ENCODE measurements at places on chromosomes 2 and 18.

DNA sequence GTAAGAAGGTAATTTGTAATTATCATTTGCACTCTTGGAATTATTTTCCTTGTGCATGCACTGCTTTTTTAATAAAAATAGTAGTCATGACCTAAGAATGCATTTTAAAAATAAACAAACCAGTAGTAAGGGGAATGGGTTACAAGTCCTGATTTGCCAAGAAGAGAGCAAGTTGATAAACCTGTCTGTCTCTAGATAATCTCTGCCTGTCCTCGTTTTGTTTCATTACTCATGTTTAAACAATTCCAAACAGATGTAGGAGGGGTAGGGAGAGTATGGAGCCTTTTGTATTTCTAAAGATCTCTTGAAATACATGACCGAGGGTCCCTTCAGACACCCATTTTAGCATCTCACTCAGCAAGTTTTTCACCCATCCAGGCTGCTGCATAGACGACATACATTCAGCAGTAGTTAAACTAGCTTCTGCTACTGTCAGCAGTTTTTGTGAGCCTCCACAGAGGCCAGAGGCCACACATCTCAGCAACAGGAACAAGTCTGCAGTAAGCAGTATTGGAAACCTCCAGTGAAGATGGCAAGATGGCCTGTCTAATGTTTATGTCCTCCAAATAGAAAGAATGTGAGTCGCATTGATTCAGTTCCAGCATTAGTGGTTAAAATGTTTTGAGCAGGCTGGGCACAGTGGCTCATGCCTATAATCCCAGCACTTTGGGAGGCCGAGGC is 2.3 kb upstream of the EXOC6B start:
- no peak for DNase-seq

GRCh38 chr2:220337611-220338440 is 710.4 kb downstream of the SLC4A3 start:
- DNase-seq: no peak

GRCh38 chr2:182522972-182523473 is 96.2 kb upstream of the PDE1A start:
- no peak for DNase-seq

GRCh38 chr2:101307950-101308431 is 510 bp downstream of the RNF149 start:
- DNase-seq: no peak

- DNase-seq: no peak
Measured at GRCh38 chr18:77178559-77178958, 46.0 kb upstream of the MBP start.

GRCh38 chr2:238811759-238812158 is 36.1 kb upstream of the TWIST2 start:
- no peak for DNase-seq

- no peak for DNase-seq
Measured at GRCh38 chr2:171958475-171958874, 36.2 kb downstream of the HAT1 start.

DNA sequence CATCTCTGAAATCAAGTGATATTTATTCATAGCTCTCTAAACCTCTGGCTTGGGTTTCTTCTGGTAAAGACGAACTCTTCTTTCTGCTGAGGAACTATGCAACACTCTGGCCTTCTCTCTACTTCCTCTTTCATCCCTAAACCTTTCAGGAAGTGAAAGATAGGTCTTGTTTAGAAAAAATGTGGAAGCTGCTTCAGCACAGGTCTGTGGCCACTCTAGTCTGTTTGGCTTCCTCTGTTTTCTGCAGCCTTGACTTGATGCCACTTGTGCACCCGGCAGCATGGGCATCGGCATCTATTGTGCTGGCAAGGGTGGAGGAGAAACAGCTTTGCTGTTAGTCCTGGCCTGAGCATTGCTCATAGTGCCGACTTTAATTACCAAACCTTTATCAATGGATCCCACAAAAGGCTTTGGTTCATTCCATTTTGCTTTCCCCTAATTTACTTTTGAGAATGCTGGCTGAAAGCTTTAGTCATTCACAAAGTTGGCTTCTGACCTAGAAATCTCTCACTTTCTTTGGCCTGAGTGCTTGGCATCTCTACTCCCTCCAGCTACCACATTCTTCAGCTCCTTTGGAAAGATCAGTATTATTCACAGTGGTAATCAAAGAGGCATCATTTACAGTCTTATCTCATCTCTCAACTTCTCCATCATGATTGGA is 32.0 kb upstream of the GPR39 start:
- no peak for DNase-seq

DNA sequence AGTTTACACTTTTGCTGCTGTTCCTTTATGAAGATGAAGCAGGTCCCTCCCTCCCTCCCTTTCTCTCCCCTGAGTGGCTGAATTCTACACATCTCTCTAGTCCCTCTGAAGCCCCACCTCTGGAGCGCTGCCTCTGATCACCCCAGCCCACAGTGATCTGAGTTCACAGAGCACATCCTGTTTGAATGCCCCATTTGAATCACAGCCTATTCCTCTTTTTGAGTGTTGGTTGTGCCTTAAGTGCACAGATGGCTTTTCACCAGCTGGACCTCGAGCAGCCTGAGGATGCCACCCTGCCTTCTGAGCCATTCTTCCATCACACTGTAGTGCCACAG is 87.1 kb downstream of the ITGB1BP1 start:
- DNase-seq: peak; percentile 98

DNA sequence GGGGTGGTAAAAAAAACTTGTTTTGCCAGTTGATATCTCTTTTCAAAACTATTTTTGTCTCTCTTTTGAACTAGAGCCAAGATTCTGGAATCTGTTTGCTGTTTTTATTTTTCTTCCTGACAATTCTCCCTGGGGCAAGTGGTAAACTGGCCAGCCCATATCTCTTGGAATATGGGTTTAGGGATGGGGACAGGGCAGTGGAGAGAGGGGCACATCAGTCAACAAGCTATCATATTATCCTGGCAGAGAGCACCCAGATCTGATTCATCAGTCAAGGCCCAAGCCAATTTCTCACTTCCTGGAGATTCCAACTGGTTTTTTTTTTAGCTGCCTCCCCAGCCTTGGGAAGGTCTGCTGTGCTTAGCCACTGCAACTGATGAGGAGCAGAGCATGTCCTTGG is 52.3 kb downstream of the ARHGAP28 start:
- DNase-seq: no peak

- no peak for DNase-seq
Measured at GRCh38 chr2:43233218-43234212, 7.1 kb upstream of the ZFP36L2 start.

- DNase-seq: no peak
Measured at GRCh38 chr2:55013936-55014335, 36.3 kb downstream of the RTN4 start.

GRCh38 chr2:127050803-127051115 is 56.2 kb downstream of the BIN1 start:
- DNase-seq: no peak

DNA sequence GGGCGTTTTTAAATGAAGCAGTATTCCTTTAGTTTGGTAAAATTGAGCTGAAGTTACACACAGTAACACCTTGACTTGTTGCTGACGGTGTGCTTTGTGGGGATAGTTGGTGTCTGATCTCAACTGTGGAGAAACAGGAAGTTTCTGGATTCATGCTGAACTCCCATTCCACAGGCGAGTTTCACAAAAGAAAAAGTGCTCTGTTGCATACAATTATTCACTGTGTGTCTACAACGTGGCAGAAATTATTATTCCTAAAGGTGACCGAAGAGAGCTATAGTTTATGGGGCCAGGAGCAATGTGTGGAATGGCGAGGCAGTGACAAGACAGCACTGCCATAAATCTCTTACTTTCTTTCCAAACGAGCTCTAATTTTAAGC is 463 bp upstream of the CABYR start:
- no peak for DNase-seq

Measured in SHP77 treated with DMSO at 0.1 percent for 48 hours (cell line).